ENCODE measurements at places on chromosomes 3 and 15.
A peak's percentile ranks its signal among the peaks of the same experiment; 100 is the strongest.

- no peak for DNase-seq
These were observed 98.3 kb upstream of the VGLL3 start for GRCh38 chr3:87088993-87089841.

- DNase-seq, result no peak
These were observed 15.3 kb upstream of the XXYLT1 start for GRCh38 chr3:195286115-195286872.

- no peak for DNase-seq
These were observed 9.7 kb downstream of the TRPM7 start for GRCh38 chr15:50676799-50677483.

- DNase-seq, result no peak
These were observed 20.7 kb upstream of the PPP2R3A start for GRCh38 chr3:135944831-135945230.

- no peak for DNase-seq
These were observed 67.7 kb downstream of the KLHL25 start for GRCh38 chr15:85727068-85727467.

DNA sequence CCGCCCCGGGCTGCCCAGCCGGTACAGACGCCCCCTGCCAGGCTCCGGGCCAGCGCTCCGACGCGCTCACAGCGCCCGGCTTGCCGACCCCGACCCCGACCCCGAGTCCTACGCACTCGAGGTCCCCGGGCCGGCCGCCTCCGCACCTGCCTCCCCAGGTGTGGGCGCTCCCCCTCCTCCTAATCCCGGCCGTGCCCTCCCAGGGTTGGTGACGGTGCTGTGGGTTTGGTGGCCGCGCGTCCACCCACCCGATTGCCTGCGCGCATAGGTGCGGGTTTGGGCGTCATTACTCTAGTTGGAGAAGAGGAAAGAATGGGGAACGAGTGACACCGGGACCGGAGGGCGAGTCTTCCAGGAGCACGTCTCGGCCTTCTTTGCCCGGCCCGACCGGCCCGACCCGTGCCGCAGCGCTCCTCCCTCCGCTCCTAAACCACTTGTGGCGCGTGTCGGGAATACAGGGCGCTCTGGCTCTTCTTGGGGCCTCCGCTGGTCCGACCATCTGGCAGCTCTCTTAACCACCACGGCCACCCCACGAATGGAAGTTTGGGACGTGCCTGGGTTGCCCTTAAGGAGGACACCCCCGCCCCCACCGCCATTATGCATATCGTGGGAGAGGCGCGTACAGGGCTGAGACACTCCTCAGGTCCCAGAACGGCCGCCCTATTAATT lies 810 bp upstream of the THRB start:
- DNase-seq, result no peak

DNA sequence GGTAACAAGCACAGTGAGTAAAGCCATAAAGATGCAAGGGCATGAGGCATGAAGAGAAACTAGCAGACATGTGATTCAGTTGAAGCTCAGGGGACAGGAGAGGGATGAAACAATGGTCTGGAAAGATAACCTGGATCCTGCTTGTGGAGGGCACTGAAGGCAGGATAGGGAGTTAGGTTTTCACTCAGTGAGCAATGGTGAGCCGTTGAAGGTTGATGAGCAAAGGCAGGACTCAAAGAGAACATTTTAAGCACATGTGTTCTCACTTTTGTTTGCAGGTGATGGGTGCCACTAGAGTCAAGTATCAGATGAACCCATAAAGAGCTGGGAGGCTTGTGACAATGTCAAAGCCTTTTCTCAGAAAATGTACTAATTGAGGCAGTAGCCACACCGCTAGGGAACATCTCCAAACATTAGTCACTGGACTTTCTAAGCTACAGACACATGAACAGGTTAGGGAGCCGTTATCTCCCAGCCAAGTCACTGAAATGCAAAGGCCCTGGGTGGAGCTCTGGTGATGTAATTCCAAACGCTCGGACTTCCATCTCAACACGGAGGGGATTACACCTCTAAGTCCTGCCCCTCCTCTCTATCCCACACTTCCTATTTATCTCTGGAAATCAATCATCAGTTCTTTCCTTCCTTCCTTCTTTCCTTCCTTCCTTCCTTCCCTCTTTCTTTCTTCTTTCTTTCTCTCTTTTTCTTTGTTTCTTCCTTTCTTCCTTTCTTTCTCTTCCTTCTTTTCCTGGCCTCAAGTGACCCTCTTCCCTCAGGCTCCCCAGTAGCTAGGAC lies 22.7 kb downstream of the KLHL6 start:
- no peak for DNase-seq

GRCh38 chr15:96330450-96331143 lies at the start of gene NR2F2:
NR2F2 (plus strand) TSS chr15:96330700; CDS start chr15:96332106, 1,406 bp downstream.
- peak; percentile 14 for DNase-seq

GRCh38 chr3:149424918-149425317 lies 47.5 kb upstream of the TM4SF1 start:
- DNase-seq, result no peak

DNA sequence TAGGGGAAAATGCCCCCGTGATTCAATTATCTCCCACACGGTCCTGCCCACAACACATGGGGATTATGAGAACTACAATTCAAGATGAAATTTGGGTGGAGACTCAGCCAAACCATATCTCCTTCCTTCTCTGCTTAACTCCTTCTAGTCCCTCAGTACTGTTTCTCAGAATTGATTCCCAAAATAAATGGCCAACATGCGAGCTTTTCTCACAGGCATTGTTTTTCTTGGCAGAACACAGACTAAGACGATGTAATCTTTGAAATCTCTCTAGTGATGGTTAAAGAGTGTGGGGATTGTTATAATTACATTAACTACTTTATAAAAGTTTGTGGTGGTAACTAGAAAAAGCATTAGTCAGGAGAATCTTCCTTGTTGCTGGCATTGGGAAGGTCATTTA lies 366.5 kb downstream of the LPP start:
- no peak for DNase-seq

DNA sequence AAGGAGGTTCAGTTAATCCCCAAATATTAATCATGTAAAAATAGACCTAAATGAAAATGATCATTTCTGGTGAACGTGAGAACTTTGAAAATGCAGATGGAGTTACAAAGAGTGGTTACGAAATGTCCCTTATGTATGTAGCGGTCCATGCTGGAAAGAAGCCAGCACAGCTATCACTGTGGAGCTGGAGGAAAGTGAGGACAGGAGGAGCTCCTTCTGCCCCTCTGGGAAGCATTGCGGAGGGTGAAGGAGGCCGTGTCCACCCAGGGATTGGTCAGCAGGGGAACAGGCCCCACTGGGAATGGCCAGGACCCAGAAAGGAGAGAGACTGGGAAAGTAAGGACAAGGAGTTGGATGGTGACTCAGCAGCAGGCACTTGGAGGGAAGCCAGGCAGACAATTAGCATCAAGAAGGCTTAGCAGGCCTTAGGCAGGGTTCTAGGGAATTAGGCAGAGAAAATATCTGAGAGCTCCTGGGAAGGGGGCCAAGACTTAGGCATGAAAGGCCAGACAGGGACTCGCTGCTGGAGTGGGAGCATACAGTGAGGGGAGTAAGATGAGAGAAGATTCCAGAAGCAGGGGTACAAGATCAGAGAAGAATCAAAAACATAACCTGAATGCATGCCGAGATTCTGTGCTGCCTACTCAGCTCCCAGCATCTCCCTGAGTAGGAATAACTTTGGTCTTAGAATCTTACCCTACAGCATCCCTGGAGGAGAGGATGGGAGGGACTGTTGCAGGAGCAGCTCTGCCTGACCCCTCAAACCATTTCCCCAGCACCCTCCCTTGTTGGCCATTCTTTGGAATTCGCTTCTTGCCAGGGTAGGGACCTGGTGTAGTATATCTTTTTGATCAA lies 171.0 kb upstream of the UMPS start:
- no peak for DNase-seq

GRCh38 chr3:115683773-115684172 lies 60.5 kb downstream of the GAP43 start:
- no peak for DNase-seq

DNA sequence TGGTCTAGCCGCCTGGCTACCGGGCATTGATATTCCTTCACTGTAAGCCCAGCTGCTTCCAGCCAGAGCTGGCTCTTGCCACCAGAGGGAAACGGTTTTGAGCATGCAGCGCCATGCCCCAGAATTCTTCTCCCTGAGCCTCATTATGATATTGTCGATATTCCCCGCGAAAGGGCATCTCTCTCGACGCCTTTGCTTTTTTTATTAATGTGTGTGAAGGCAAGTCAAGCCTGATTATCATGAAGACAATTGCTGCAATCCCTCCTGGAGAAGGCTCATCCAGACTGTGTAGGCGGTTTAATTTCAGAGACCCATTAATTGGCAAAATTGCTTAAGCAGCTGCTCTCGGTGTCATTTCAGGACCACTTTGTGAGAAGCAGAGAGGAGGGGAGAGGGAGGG lies 321.2 kb upstream of the TLE3 start:
- DNase-seq, result no peak

GRCh38 chr3:37918627-37919026 lies 56.9 kb downstream of the CTDSPL start:
- no peak for DNase-seq

- no peak for DNase-seq
These were observed 37.7 kb downstream of the MUC4 start for GRCh38 chr3:195773956-195774537.

DNA sequence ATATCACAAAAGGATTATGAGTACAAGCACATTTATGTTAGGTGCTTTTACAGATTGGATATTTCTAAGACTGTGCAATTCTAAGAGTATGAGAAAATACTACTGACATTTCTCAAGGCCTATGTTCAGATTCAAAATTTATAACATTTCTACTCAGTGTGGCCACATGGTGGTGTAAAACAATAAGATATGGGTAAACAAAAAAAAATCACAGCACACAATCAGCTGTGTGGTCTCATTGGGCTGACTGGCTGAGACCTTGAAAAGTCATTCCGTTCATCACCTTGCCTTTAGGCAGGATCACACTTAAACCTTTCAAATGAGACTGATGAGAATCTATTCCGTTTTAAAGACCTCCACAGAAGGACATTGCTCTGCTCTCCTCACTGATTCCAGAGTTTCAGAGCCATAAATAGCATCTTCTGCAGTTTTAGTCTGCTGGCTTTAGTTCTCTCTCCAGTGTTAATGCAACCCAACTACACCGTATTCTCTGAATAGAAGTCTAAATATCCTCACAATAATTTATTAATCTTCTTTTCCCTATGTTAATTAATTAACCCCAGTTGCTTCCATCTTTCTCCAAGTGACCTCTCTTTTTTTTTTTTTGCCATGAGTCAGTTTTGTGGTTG lies 158.2 kb downstream of the SPATA16 start:
- DNase-seq, result no peak

GRCh38 chr3:195596765-195597171 lies 13.0 kb upstream of the APOD start:
- no peak for DNase-seq

GRCh38 chr3:119695480-119695879 lies 7.3 kb upstream of the CFAP91 start:
- DNase-seq, result no peak

GRCh38 chr15:38440353-38441129 lies 13.4 kb upstream of the FAM98B start:
- peak; percentile 50 for DNase-seq

DNA sequence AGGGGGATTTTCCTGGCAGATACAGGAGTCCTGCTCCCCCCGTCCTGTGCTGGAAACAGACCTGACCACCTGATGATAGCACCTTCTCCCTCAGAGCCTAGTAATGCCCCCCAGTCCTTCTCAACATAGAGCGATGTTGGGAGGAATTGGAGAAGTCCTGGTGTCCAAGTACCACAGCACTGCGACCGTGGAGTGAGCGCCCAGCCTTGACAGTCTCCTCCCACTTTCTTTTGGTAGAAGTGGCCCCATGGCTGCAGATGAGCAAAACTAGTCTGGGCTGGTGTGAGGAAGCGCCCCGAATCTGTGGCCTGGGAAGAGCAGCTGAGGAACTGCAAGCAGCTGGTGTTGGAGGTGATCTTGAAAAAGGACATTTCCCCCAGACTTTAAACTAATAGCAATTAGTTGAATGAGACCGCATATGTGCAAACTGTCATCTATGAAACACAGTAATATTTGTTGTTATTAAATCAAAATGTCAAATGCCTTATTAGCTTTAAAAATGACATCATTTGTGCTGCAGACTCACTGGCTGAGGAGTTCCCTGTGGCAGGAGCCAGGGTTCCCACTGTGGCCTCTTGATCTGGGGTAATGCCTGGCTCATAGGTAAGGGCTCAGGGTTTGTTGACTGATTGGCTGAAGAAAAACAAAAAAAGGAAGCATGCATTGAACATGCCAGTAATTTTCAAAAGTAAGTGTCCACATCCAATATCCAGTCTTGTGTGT lies 121.8 kb downstream of the CACNA2D3 start:
- no peak for DNase-seq
